Fibroblast of skin of left quadriceps (primary cell): ENCODE measurements at places on chromosomes 4 and X.

DNA sequence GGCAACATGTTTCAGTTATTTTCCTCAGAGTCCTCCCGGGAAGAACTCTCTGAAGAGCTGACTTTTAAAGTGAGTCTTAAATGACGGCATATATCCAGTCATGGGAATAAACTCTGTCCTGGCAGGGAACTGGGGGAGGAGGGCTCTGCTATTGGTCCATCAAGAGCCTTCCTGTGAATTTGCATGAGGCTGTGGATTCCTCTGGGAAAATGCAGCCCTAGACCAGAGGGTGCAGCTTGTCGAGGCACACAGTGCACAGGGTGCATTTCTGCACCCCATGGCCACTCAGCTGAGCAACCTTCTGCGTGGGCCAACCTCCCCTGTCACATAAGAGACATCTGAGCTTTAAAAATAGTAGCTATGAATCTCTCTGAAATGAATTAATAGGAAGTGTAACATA, 360.0 kb downstream of the GALNTL6 start:
- no peak for DNase-seq

DNA sequence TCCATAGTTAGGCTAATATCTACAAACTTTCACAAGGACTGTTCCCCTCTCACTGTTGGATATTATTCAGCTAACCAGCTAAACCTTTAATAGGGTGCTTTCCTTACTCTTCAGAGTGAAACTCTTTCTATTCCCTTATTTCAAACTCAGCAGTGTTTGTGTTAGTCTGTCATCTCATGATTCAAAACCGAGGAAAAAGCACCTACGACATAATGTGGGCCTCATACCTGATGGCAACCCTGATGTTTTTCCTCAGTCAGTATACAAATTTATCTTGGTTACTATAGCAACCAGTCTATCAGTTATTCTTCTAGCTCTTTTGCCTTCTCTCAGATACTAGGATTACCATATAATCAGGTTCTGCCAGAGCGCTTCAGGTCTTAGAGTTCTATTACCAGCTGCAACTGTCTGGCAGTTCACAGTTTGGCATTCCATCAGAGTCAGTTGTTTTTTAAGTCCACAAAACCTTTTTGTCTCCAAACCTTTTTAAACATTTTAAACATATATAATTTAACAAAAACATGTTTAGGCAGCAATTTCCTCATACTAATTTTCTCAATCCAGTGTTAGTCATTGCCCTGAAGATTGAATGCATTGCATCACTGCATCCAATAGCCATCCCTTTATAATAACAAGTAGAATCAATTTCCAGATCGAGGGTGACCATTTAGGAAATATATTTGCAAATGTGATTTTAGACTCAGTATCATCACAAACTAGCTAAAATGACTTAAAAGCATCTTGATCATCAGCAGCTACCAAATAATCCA, 7.4 kb downstream of the WDR44 start:
- no peak for DNase-seq

GRCh38 chr4:97593248-97593647, 550.0 kb downstream of the STPG2 start:
- DNase-seq, result no peak

DNA sequence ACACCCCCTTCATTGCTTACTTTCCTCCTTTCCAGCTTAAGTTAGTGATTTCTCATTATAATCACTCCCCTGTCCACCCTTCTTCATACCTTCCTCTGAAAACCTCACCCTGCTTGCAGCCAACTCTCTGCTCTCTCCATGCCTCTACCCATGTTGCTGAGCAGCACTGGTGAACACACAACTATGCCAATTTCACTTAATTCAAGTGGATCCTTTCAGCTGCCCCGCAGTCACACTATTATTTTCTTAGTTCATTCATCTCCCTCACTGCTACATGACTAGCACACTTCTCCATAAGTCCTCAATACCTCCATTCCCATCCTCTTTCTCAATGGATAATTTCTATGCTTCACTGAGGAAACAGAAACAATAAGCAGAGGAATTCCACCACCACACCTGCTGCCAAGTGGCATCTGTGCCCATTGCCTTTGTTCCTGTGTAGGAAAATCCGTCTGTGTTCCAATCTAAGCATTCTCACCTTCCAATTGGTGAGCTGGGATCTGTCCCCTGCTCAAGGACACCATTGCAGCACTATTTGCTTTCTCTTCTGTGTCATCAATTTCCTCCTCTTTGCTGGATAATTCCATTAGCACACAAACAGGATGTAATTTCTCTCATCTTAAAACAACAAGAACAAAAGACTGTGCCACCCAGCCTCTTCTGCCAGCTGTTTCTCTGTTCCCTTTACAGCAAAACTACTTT, 25.2 kb upstream of the PRSS48 start:
- DNase-seq, result no peak

- DNase-seq, result no peak
These were observed 225.4 kb downstream of the ARHGAP24 start for GRCh38 chr4:85700362-85700761.

DNA sequence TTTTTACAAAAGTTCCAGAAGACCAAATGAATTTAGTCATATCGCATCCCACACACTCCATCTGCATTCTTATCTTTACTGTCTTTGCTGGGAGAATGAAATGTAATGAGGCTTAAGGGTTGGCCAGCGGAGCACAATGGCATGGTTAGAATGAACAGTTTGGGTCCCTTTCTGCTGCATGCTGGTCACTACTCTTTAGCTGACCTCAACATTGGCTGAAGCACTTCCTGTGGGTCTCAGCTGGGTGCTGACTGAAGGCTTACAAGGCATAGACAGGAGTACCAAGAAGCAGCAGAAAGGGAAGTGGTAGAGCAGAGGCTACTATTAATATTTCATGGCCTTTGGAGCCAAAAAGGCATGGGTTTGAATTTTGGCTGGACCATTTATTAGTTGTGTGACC, 159.4 kb upstream of the GPC4 start:
- no peak for DNase-seq
